ENCODE measurements at places on chromosomes 7 and 10. TPM values are rescaled to one million over a fixed set of nuclear protein-coding genes. Genes with fewer than 3 reads are reported as not detected.

The PLEKHS1 gene
- total RNA-seq = not detected

The HOXA1 gene
- total RNA-seq = 0.83 TPM

The ABCB1 gene
- total RNA-seq = 0.90 TPM

The XRCC2 gene
- 5.6 TPM for total RNA-seq

The STEAP4 gene
- total RNA-seq = not detected

The FZD1 gene
- 3.6 TPM for total RNA-seq

The VWDE gene
- 0.18 TPM for total RNA-seq

The FANK1 gene
- total RNA-seq = 1.9 TPM

The SPDYE6 gene
- total RNA-seq = not detected

The PLAC9 gene
- 1.6 TPM for total RNA-seq

The OR6B1 gene
- not detected for total RNA-seq

The CAMK1D gene
- total RNA-seq = 4.2 TPM

Data from IMR-90 (cell line).